NCI-H2107 (cell line): ENCODE measurements at places on chromosomes 5 and 9.

DNA sequence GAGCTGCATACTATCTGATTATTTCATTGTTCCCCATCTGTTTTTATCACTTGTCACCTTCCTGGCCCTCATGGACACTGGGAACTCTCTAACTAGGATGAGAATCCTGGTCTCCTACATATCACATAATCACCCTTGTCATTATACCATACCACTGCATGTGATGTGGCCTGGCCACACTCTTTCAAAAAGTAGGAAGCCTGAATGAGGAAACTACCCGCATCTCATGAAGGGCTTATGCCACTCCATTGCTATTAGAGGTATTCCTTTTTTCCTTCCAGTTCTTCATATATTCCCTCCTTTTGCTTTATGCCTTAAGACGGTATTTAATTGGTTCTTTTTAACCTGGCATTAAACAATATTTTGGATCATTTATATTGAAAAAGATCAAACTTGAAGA is 1341.4 kb upstream of the NUDT12 start:
- no peak for DNase-seq

DNA sequence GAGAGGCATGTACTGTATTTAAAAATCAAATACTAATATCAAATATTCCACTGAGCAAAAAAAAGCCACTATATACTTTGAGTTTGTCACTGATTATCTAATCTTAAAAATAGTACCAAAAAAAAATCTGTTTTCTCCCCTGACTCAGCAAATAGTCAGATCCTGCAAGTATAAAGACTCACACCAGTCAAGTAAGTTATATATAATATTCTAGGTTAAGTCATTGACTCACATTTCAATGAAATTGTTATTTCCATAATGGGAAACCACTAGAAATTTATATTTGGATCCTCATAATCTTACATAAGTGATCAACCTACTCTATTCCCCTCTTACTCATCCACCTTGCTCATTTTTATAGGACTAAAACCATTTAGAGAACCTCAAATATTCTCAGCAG is 447.2 kb upstream of the MEF2C start:
- no peak for DNase-seq

DNA sequence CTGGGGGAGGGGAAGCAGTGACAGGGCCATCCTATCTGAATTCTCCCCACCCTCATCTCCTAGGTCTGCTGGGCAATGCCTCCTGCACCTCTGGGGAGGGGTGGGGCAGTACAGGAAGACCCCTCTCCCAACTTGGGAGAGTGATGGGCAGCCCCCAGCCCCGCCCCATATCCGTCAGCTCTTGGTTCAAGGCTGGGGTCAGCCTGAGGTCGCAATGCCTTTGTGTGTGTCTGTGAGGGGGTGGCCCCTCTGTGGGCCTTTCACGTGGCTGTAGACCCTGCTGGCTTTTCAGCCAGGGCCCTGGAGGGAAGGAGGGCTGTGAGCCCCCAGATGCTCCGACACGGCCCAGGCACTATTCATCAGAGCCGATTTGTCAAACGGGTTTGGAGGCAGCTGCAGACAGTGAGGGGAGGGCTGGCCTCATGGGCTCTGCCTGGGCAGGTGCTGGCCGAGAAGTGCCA is 49.5 kb upstream of the RNU6ATAC start:
- DNase-seq: no peak

DNA sequence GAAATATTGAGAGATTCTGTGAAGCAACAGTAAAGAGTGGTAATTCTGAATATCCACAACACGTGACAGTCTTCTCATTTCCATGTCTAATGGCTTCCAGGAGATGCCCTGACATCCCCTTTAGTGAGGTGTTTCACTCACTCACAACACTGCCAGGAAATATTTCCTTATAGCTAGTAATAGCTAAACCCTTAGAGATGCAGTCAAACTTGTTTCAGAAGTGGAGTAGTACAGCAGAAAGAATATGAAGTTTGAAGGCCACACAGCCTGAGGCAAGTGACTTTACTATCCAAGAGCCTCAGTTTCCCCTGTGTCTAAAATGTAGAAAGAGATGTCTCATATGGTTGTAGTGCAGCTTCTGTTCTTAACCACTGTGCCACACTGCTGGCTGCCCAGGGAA is 139.2 kb downstream of the CDK5RAP2 start:
- DNase-seq: no peak

DNA sequence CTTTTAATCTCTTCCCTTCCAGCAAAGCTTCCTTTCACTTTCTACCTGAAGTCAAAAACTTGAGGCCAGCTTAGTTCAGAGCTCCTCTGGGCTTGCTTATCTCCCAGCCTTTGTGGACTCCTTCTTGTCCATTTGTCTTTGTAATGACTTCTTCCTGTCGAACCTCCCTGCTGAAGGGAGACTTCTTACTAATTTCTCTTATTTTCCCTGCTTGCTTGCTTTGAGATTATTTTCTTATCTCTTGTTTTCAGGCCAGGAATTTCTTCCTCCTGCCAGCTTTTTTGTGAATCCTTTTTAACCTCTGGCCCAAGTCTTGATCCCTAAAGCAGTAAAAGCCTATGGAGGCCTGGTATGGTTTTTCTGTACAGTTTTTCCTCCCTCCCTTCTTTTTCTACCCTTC is 46.8 kb upstream of the DHFR start:
- no peak for DNase-seq

DNA sequence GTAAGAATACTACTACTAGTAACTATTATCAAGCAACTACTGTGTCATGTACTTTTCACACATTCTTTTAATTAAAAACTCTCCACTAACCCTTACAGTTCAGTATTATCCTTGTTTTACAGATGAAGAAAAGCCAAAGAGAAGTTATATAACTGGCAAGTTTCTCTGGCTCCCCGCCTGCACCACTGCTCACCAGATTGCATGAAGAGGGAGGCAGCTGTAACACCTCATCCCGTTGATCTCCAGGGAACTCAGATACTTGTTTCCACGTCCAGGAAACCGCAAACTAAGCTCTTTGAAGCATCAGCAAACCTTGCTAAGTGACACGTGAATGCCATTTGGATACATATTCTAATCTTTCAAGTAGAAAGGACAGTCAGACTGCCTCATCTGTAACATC is 70.3 kb downstream of the RIGI start:
- no peak for DNase-seq

- no peak for DNase-seq
Measured at GRCh38 chr9:136543830-136544547, 1.9 kb downstream of the NOTCH1 start.

GRCh38 chr9:118366228-118366627 is 662.0 kb downstream of the TLR4 start:
- DNase-seq: no peak

DNA sequence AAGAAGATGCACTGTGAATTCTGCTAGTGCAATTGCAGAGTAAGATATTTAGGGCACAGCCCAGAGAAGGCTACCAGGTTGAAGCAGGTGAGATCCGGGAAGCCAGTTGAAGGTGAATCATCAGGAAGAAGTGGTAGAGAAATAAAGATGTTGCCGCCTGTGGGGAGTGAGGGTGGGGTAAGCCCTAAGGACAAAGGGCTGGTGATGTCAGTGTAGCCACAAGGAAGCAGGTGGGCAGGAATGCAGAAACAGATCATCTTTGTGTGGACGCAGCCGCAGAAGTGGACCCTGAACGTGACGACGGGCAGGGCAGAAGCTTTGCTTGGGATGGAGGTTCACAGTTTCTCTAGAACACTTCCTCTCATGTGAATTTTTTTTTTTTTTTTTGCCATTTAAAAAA is 164.2 kb downstream of the ACTL7B start:
- DNase-seq: no peak

DNA sequence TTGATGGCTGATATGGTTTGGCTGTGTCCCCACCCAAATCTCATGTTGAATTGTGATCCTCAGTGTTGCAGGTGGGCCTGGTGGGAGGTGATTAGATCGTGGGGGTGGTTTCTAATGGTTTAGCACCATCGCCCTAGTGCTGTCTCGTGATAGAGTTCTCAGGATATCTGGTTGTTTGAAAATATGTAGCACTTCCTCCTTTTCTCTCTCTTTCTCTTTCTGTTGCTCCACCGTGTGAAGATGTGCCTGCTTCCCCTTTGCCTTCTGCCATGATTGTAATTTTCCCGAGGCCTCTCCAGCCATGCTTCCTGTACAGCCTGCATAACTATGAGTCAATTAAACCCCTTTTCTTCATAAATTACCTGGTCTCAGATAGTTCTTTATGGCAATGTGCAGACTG is 111.6 kb downstream of the SREK1 start:
- DNase-seq: no peak
